ENCODE measurements at places on chromosomes 5 and 9.

DNA sequence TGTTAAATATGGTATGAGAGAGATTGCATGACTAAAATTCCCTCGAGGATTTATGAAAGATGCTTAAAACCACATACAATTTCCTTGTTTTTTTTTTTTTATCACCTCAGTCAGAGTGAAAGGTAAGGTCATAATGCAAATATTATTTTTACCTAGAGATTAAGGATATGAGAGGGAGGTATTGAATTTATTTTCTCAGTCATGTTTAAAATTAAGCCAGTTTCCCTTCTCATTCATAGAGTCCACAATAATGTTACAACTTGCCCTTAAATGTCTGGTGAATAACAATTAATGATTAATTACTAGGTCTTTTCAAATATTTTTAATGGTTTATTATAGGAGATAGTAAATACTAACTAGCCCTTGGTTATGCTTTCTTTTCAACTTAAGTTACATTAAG, 144.9 kb upstream of the HAPLN1 start:
- no peak for DNase-seq

- no peak for DNase-seq
These were observed 27.0 kb downstream of the MRPL36 start for GRCh38 chr5:1772634-1773033.

- no peak for DNase-seq
These were observed 20.6 kb downstream of the SLC38A9 start for GRCh38 chr5:55691265-55692105.

DNA sequence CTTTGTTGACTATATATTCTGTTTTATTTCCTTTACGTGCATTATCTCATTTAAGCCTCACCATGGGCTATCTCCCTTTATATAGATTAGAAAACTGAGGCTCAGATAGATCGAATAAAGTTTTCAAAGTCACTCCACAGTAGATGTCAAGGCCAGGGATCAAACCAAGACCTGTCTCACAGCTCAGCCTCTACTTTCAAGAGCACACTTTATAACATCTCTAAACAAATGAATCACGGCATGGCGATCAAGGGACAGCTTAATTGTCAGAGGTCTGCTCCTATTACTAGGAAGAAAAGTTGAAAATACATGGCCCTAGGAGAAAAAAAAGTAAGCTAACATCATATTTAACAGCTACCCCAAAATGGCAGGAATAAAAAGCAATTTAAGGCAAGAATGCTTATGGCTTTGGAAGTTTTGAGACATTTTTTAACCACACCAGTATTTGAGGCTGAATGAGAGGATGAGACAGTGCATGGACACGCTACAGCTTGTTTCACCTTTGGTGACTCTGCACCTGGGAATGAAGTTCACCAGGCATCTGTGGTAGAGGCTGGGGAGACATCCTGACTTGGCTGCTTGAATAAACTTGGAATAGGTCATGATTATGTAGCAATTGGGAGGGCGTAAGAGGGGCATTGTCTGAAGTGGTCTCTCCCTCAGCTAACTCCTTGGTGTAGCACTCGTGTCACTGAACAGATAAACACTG, 486.8 kb upstream of the WWC1 start:
- no peak for DNase-seq

DNA sequence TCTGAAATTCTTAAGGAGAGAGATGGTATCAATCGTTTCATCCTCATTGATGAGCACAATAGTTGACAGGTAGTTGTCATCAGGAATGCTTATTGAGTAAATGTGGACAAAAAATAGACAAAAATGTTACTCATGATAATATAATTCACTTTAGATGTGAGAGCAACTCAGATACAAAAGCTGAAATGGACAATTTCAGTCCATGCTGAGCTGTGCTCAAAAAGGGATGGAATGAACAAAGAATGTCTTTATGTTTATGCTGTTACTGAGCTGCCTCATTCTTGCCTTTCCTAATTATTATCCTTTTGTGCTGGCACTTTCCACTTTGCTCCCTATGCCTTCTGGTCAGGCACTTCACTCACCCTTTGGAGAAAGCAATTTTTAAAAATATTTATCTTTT, 49.5 kb downstream of the JAKMIP2 start:
- no peak for DNase-seq

- no peak for DNase-seq
These were observed 416.1 kb downstream of the PSAT1 start for GRCh38 chr9:78712903-78713613.

DNA sequence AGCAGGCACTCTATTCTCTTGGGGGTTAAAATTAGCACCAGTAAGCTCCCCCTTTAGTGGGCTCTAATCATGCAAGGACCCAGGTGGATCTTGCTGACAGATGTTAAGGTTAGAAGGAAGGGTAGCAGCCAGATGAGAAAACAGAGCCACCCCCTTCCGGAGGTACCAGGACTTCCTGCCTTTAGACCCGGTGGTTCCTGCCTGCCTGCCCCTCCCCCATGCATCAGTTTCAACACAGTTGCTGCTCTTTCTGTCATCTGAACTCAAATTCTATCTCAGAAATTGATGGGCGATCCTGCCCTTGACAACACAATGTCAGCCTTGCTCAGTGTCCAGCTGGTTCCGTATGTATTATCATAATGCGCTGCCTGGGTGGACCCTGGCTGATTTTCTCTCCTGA, 287.3 kb downstream of the EBF1 start:
- no peak for DNase-seq

- DNase-seq: no peak
These were observed 796.0 kb upstream of the CHD1 start for GRCh38 chr5:99724732-99725290.

DNA sequence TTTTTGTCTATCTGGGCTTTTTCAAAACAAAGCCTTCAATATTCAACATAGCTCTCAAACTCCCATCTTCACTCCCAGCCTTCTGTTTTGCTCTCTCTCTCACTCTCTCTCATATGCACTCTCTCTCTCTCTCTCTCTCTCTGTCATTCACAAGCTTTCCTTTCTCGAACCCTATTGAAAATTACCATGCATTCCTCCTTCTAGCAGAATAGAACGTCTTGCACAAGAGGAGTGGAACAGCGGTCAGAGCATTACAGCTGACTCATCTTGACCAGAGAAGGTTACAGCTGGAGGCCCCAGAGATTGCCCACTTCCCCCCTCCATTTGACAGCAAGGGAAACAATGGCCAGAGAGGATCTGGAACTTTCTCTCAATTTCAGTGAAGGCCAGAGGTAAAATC, 51.0 kb upstream of the LIFR start:
- no peak for DNase-seq

GRCh38 chr5:35166043-35166442, 64.2 kb downstream of the PRLR start:
- no peak for DNase-seq

GRCh38 chr9:91750343-91750742, 199.7 kb downstream of the ROR2 start:
- DNase-seq: no peak

Measured in progenitor cell of endocrine pancreas (in vitro differentiated cells).